ENCODE measurements at places on chromosomes 16 and 17.

DNA sequence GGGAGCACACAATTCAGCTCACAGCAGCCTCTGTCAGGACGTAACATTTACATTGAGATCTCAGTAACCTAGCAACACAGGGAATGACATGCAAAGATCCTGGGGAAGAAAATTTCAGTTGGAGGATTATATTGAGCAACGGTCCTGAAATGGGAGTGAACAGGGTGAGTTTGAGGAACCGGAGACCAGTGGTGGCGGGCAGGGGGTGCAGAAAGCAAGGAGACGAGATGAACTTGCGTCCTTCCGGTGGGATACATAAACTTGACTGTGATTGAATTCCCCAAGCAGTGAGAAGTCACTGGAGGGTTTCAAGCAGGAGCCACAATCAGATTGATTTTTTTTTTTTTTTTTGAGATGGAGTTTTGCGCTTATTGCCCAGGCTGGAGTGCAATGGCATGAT lies 51.5 kb downstream of the SHISA6 start:
- DNase-seq, result no peak

- no peak for DNase-seq
These were observed 3.3 kb downstream of the TSPOAP1 start for GRCh38 chr17:58325289-58325726.

GRCh38 chr16:69115361-69115760 lies 9.9 kb downstream of the HAS3 start:
- DNase-seq, result no peak

- no peak for DNase-seq
These were observed 50.8 kb downstream of the BMERB1 start for GRCh38 chr16:15485175-15485574.

DNA sequence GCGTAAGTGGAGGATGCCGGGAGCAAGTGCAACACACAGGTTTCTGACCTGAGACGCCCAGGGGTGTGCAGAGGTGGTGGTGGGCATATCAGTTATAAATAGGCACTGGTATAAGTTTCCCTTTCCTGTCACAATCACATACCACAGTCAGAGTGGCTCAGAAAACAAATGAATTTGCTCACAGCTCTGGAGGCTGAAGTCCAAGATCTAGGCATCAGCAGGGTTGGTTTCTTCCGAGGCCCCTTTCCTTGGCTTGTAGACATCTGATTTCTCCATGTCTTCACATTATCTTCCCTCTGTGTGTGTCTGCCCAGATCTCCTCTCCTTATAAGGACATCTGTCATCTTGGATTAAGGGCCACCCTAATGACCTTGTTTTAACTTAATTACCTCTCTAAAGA lies 250.5 kb upstream of the TNRC6C start:
- no peak for DNase-seq

DNA sequence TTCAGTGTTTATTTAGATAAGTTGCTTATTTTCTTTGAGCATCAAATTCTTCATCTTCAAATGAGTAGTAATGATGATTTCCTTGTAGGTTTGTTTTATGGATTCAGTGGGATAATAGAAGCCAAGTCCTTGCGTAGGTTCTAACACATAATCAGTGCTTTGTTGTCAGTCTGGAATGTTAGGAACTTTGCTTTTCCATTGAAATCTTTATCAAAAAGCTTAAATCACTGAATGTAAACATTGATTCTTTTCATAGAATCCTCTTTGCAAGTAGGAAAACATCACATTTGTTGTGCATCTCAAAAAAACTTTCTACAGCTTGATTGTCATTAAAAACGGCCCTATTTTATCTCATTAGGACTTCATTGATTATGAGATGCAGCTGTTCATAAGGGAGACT lies 490.3 kb upstream of the GOT2 start:
- DNase-seq, result no peak

DNA sequence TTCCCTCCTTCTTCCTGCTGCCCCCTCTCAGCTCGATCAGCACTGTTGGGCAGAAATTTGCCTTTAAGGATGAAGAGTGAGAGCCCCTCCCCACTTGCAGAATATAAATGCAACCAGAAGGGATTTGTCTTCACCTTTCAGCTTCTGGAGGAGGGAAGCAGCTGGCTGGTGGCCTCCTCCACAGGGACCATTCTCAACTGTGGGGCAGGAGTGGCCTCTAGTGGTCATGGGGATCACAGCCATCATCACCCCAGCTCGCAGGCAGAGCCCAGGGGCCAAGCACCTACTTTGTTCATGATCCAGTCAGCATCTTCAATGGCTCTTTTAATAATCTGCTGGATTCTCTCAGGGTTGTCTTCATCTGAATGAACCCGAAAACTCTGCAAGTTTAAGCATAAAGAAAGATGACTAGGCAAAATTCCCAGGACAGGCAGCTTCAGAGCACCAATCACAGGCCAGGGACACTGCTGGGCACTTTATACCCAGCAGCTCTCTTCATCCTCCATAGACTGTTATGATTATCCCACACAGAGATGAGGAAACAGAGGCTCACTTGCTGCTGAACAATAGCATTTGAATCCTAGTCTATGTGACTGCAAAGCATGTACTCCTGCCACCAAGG lies 13.1 kb downstream of the LYRM9 start:
- no peak for DNase-seq

DNA sequence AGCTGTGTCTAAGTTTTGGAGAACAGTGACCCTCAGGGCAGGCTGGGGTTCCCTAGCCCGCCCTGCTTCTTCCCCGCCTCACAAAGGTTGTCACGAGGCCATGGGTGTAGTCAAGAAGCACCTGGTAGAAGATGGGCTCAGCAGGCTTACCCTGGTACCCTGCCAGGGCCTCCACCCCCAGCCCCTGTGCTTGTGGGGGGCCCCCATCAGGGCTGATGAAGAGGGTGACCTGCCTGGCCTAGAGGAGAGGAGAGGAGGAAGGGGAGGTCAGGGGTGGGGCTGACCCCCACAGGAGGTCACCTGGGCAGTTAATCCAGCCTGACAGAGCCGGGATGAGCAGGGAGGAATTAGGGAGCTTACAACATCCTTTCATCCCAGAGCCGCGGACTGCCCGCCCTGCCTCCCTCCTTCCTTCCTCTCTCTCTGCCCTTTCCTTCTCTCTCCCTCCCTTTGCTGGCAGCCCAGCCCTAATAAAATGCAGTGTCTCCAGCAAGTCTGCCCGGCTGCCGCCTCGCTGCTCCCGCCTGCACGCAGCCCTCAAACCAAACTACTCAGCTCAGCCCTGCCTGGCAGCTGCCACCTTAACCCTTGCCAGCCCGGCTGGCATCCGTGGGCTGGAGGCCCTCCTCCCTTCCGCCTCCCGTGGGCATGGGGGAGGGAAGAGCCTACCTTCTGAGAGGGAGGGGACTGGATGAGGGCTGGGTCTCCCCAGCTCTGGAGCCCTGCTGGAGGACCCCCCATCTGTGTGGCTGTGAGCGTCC lies 7.2 kb downstream of the DLX3 start:
- DNase-seq, result no peak

- no peak for DNase-seq
These were observed 21.6 kb upstream of the MED9 start for GRCh38 chr17:17455173-17455572.

GRCh38 chr16:50272111-50272571 lies 5.8 kb downstream of the ADCY7 start:
- no peak for DNase-seq

GRCh38 chr17:49566668-49567071 lies 9.0 kb upstream of the NXPH3 start:
- no peak for DNase-seq

- no peak for DNase-seq
These were observed 1.3 kb downstream of the KCTD2 start for GRCh38 chr17:75048249-75048878.

GRCh38 chr17:39026980-39027451 lies 59.8 kb upstream of the FBXO47 start:
- DNase-seq, result no peak

DNA sequence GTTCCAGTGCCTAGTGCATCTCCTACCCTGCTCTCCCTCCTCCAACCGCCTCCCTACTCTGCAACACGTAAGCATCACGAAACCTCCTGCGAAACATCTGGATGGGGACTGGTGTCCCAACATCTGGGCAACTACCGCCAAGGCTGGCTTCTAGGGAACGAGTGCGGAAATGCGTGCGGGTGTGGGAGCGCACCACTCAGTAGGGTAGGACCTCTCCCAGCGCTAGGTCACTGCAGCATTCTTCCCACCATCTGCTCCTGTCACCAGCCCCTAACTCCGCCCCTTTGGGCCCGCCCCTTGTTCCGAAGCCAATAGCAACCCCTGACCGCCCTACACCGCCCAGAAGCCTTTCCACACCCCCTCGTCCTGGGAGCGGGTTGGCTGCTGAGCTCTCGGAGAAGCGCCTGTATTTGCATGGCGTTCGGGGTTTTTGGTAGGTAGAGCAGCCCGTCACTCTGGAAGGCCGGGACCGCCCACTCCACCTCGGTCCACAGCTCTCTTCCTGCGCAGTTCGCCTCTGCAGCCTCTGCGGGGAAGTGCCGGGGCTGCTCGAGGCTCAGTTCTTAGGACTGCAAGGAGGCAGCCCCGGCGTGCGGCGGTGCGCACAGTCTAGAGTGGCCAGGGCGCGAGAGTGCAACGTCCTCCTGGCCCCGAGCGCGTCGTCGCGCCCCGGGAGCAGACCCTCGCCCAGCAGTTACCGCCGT lies at the start of gene HS3ST3B1:
Gene HS3ST3B1, plus strand, starts transcription at position 507 of the 704 bp plus-strand sequence. CDS start 438 bp downstream, outside the sequence.
- peak; percentile 46 for DNase-seq

DNA sequence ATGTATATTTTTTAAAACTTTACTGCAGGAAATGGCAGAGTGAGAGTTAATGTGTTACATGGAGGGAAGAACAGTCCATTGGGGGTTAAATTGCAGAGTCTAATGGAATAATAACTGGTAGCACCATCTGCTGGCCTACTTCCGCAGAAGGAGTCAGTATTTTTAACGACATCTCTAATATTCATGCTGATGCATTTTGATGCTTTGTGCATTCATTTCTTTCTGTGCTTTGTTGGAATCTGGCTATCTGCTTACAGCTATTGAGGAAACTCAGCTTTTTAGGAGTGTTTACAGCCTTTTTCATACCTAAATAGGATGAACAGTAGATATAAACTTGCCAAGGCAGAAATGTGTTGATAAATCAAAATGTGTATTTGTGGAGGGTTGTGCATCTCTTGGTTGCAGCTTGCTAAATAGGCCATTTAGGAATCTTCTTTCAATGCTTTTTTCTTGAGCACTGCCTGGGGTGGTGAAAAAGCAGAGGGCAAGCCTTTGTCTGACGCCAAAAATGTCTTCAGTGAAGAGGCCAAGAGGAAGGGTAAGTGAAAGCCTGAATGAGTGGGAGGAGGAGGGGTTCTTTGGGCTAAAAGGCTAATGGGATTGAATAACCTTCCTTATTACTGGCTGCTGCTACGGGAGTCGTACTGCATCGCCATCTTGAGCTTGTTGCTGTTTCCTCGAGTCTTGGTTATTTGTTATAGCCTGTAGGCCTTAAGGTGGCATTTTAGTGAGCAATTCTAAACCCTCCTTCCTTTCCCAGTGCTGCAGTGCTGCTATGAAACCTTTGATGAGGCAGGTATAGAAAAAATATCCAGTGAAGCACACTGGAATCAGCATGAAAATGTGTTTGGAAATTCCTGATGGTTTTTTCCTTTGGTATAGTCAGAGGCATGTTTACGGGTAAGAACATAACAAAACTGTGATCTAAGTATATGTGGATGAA lies 153.3 kb downstream of the CHD9 start:
- DNase-seq, result no peak

- DNase-seq, result no peak
These were observed 29.7 kb downstream of the MYO15A start for GRCh38 chr17:18138065-18138749.

DNA sequence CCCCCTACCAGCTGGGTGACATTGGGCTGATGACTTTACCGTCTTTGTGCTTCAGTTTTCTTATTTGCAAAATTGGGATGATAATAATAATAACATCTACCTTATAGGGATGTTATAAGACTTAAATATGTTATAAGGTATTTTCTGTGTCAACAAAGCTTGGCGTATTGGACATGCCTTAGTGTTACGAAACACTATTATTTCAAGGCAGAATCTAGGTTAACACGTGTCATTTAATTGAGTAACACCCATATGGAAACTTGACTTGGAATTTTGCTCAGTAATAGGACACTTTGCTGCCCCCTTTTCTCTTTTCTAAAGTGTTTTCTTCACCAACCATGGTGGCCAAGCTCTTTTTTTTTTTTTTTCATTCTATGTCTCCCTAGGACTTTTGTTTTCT lies 294.2 kb upstream of the SALL1 start:
- no peak for DNase-seq

DNA sequence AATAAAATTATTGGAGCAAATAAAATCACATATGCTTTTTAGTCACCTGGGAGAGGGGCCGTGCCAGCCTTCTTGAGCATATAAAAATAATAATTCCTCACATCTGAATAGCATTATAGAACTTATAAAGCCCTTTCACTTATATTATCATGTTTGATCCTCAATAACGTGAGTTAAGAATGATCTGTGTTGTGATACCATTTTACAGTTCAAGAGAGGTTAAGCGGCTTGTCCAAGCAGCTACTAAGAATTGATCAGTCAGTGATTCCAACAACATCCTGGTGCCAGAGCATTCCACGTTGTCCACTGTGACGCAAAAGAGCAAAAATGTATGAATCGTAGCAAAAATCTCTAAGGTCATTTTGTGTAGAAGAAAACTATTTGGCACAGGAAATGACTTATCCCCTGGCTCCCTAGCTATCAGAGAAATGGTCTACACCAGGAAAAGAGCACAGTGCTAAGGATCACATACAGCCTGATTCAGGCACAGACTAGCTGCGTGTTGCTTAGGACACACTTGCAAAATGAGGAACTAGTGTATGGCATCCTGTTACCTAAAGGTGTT lies 33.0 kb downstream of the ANKFN1 start:
- DNase-seq, result no peak

DNA sequence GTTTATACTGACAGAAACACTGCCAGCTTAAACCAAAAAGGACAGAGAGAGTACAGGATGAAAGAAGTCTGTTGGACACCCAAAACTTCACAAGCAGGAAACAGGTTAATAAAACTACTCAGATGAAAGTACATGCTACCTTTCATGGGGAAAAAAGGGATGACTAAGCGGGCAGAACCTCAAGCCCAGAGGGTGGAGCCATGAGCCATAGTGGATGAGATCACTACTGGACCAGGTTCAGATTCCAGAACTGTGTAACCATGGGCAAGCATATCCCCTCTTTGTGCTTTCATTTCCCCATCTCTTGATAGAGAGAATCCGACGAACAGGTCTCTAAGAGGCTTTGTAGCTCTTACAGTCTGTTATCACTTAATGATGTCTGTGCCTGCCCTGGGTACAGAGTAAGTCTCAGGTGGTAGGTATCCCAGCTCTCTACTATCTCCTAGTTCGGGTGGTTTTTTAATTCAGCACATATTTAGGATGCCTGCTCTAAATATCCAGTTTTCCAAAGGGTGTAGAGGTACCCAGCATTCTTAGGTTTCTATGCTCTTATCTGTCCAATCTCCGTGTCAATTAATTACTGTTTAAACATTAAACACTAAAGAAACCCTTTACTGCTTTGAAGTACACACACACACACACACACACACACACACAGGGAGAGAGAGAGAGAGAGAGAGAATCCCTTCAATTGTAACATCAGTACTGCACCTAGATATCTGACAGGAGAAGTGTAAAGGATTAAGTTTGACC lies 206.7 kb downstream of the ZNF423 start:
- no peak for DNase-seq

GRCh38 chr17:38996660-38997337 lies 29.6 kb upstream of the FBXO47 start:
- DNase-seq, result no peak

All from cortex of kidney (tissue), 1 donor.